ENCODE measurements at places on chromosomes 7 and 10.

- peak; percentile 6 for DNase-seq
Observed at GRCh38 chr7:103887853-103888602, 101.4 kb downstream of the RELN start.

GRCh38 chr10:132037676-132037975 lies 28.1 kb upstream of the JAKMIP3 start:
- DNase-seq = no peak

DNA sequence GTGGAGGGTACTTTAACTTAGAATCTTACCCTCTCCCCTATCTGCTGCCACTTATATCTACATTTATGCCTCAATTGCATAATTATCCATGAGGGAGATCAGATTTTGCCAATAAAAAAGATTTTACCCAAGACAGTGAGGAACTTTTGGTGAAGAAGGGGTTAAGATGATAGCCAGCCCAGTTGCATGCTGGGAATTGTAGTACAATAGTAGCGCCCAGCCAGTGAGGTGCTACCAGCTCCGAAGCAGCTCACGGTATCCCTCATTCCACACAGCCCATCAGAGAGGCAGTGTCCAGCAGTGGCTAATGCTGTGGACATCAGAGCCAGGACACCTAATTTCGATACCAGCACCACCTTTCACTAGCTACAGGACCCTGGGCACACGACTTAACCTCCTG lies 5.9 kb upstream of the LGI1 start:
- DNase-seq = peak; percentile 33

- no peak for DNase-seq
Observed at GRCh38 chr7:92727755-92728154, 108.6 kb downstream of the CDK6 start.

GRCh38 chr10:110432084-110432483 lies 65.6 kb upstream of the DUSP5 start:
- no peak for DNase-seq

GRCh38 chr7:155962191-155962967 lies 150.1 kb upstream of the SHH start:
- peak; percentile 94 for DNase-seq

- DNase-seq = no peak
Observed at GRCh38 chr7:148507787-148508186, 82.8 kb upstream of the C7orf33 start.

GRCh38 chr10:101666083-101666482 lies 28.9 kb downstream of the FBXW4 start:
- DNase-seq = no peak

DNA sequence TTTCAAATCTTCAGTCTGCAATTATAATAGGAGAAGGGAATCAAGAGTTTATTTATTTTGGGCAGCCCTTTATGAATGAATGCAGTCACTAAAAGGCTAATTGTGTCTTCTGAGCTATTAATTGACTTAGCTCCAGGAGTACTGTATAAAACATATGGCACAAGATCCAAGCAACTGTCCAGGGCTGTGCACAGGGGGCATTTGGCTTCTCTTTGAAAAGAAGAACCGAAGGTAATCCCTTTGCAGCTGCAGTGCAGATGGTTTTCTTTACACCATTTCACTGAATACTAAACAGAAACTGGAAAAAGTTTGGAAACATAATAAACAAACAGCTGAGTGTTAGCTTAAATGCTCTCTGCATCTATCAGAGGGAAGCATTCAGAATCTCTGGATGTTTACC lies 282.6 kb upstream of the LRRN3 start:
- no peak for DNase-seq

GRCh38 chr7:118232837-118233236 lies 8.3 kb downstream of the ANKRD7 start:
- DNase-seq = no peak

DNA sequence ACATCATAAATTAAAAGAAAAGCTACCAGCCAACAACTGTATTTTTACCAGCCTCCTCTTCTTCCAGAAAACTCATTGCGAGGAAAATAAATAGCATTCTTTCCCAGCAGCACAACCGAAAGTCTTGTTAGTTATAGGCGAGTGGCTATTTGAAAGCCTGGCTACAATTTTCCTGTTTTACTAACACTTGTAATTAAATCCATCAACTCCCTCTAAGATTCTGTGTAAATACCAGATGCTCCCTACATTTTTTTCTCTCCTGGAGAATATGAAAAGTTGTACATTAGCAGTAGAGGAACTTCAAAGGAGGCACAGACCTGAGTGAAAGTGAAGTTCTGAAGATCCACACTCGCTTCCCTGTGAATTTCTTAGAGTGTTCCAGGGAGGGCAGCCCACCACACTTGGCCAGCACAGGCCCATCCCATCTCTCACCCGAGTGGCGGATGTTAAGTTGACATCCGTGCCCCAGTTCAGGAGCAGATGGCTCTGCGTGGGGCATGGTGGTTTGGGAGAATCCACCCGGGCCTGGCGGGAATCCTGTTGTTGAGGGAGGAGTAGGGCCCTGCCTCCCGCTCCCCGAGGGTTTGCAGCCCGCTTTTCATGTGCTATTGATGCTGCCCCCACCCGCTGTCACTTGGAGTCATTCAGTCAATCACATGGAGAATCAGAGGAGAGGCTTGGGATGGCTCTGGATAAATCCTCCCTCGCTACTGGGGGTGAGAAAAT lies 451.0 kb upstream of the GALNT17 start:
- no peak for DNase-seq

DNA sequence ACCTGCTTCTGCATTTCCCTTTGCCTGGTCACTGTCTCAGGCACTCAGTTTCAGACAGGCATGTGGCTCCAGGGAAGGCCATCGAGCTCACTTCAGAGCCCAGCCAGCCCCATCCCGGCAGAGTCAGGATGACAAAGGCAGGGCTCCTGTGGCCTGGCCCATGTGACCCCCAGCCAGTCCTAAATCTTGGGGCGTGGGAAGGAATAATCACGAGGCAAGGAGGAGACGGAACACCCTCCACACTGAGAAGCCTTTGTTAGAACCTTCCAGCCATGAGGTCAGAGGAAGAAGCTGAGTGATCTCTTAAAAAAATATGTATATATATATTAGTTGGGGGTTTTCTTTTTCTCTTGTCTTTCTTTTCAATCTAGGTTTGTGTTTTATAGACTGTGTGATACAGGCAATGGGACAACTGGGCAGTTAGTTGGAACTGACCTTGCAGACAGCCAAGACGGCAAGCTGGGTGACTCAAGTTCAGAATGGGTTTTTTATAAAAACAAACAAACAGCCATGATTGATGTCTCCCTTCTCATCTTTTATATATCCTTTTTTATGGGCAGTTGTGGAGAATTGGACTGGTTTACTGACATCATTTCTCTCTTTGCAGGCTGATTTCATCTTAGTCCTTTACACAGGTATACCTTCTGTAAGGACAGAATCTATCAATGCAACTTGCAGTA lies 60.8 kb downstream of the CHN2 start:
- peak; percentile 21 for DNase-seq

GRCh38 chr10:115402699-115403098 lies 309.5 kb downstream of the ATRNL1 start:
- no peak for DNase-seq
